ENCODE measurements at places on chromosomes 1 and 21. TPM values are rescaled to one million over a fixed set of nuclear protein-coding genes. Genes with fewer than 3 reads are reported as not detected.

OR2M3 gene
- total RNA-seq = not detected

A3GALT2 gene
- 0.09 TPM for total RNA-seq

LEFTY2 gene
- not detected for total RNA-seq

ADGRL2 gene
- total RNA-seq = 6.7 TPM

OVAAL gene
- total RNA-seq = not detected

SLAMF6 gene
- total RNA-seq = not detected

KCNK1 gene
- not detected for total RNA-seq

CYP4Z1 gene
- total RNA-seq = not detected

CELA2A gene
- not detected for total RNA-seq

ANKRD65 gene
- total RNA-seq = 0.11 TPM

PERM1 gene
- not detected for total RNA-seq

CFAP107 gene
- not detected for total RNA-seq

LCE1F gene
- total RNA-seq = not detected

NBPF14 gene
- 3.1 TPM for total RNA-seq

PM20D1 gene
- 0.22 TPM for total RNA-seq

Measured in dermis lymphatic vessel endothelial cell (primary cell).